ENCODE measurements at places on chromosomes 1 and 21.

DNA sequence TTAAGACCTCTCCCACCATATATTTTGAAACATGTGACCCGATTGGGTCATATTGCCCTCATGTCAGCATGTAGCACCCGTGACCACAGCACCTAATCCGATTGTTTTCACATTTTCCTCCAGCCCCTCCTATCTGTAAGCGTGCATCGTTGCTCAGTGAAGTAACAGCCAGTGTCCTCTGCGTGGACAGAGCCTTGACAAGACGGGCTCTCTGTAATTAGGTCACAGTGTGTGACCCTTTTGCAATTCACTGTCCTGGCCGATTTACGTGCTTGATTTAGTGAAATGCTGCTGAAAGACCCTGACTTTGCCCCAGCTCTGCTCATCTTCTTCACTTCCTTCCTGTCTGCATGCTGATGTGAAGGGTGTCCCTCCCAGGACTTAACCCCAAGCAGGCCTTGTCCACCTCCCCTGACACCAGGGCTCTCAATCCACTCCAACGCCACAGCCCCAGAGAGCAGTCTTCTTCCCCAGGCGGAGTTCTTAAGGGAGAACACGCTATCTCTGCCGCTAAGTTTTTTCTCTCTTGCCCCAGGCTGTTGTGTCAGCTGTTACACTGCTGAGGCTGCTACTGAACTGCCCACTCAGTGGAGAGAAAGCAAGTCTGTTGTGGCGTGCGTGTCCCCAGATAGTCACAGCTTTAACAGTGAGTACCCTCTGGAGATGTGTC is 19.4 kb downstream of the URB2 start:
- no peak for DNase-seq

DNA sequence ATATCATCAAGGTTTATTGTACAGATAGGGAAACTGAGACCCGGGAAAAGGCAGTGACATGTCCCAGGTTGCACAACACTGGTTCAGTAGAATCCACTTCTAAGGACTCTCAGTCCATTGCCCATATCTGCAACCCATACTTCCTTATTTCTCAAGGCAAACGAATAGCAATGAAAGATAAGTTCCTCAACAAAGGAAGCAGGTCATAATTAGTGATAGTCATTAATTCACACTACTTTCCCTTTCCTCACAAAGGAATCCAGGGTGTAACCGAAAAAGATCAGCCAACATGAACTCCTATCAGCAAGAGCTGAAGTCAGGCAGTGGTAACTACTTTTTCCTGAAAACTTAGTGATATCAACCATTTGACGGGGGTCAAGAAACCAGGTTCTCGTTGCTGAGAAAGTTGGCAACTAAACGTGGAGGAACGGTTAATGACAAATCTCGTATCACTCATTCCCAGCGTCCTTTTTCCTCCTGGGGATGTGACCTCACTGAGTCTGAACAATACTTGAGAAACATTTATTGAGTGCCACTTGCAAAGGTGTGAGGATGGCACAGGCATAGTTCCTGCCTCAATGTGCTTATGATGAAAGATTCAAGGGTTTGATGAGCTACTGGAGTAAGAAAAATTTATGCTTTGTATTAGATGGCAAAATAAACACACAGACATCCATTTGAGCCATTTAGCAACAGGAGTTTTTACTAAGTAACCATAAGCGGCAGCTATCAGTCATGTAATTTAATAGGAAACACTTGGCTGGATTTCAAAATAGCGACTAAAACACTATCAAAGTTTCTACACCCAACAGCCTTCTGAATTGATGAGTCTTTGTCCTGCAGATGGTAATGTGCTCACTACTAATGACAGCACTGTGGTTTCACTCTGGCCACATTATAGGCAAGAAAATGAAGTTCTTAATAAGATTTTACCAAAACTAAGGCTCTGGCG is 82.3 kb downstream of the PLPP3 start:
- no peak for DNase-seq

DNA sequence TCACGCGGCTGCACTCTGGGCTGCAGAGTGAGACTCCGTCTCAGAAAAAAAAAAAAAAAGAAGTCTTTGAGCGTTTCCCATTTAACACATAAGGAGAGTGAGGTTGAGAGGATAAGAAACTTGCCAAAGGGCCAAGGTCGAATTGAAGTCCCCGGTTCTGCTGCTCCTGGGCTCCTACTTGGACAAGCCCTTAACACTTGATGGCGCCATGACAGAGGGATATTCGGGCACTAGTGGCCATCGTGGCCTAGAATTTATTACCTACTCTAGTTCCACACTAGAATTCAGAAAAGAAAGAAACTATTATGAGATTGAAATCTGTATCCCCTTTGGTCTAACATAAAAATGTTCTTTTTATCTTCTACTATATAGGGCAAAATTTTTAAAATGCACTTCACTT is 65.7 kb upstream of the NEK2 start:
- DNase-seq = no peak

- DNase-seq = no peak
Measured at GRCh38 chr1:54888080-54888733, 1.2 kb upstream of the DHCR24 start.

GRCh38 chr1:38061883-38062328 is 15.3 kb upstream of the POU3F1 start:
- DNase-seq = no peak

GRCh38 chr1:26702680-26703038 is 6.8 kb downstream of the ARID1A start:
- no peak for DNase-seq

DNA sequence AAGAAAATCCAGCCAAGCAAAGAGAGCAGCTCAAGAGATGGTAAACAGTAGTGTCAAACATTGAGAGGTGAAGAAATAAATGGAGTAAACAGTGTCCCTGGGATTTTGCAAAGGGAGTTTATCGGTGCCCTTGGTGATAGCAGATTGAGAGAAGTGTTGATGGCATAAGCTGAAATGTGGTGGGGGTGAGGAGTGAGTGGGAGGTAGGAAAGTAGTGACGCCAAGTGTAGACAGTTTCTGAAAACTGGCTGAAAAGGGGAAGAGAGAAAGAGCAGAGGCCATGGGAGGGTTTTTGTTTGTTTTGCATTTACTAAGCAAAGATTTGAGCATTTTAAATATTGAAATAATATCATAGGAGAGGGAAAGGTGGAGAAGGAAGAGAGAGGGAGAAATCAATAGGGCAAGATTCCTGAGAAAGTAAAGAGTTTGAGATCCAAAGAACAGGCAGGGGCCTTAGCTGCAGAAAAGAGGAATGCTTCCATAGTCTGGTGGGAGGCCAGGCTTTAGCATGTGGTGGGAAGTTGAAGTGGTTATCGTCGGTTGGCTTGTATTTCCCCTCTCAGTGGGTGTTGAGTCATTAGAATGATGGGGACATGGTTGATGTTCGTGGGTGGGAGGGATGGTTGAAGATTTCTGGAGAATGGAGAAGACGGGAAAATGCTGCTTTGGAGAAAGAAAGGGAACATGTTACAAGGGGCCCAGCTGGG is 26.8 kb upstream of the RASAL2 start:
- no peak for DNase-seq

DNA sequence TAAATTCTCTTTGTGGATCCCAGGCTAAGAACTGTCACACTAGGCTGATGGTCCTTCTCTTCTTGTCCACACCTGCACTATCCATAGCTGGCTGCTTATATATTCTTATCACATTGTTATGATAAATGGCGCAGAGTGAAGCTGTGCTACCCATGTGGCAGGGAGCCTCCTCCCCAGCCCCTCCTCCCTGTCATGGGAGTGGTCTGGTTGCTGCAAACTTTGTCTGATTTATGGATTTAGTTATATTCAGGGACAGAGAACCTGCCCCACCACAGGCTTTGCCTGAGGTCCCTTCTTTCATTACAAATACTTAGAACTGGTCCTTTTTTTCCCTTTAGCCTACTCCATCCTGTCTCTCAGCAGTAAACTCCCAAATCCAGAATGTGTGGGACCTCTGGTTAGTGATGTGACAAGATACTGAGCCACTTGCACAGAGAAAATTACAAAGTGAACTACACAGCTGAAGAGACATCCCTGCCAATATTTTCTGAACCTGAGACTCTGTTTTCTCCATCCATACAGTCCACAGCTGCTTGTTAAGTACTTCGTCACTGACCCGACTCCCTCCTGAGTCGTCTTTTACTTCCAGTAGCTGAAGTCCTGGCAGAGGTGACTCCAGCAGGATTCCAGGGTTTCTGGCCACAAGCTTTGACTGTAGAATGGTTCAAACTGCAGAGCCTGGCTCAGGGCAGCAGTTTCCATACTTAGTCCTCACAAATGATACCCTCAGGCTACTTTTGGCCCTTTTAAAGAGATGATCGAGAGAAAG is 37.6 kb downstream of the PTGFRN start:
- DNase-seq = no peak

DNA sequence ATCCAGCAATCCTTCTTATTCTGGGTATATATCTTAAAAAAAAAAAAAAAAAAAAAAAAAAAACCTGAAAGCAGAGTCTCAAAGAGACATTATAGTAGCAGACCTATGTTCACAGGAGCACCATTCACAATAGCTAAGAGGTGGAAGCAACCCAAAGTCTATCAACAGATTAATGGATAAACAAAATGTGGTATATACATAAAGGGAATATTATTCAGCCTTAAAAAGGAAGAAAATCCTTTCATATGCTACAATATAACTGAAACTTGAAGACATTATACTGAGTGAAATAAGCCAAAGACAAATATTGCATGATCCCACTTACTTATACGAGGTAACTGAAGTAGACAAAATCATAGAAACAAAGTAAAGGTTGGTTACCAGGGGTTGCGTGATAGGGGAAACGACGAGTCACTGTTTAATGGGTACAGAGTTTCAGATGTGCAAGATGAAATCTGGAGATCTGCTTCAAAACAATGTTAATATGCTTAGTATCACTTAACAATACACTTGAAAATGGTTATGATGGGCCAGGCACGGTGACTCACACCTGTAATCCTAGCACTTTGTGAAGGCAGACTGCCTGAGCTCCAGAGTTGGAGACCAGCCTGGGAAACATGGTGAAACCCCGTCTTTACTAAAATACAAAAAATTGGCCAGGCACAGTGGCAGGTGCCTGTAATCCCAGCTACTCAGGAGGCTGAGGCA is 29.5 kb downstream of the PIK3R3 start:
- no peak for DNase-seq

DNA sequence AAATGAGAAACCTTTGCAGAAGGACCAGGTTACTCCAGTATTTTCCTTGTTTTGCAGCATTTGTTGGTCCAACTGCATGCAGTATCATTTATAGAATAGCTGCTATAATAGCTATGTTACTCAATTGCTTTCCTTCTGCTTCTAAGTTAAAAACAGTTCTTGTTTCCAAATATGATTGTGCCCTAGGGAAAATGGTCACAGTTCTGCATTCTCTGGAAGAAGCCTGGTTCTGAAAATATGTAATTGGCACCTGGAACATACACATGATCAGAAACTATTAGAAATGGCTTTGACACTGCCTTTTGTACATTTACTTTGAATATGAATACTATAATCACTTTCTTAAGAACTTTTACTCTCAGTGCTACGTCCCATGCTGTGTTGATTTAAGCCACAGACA is 33.6 kb downstream of the HENMT1 start:
- no peak for DNase-seq

GRCh38 chr1:27496604-27497155 is 6.7 kb upstream of the WASF2 start:
- no peak for DNase-seq

- no peak for DNase-seq
Measured at GRCh38 chr1:78359666-78360065, 131.1 kb upstream of the PTGFR start.

- DNase-seq = no peak
Measured at GRCh38 chr1:21701401-21701800, 32.2 kb upstream of the RAP1GAP start.

Measured in head of caudate nucleus (tissue), 42 donors.